Thymus (tissue), 14 donors: ENCODE measurements at places on chromosomes 1 and 21. TPM values are rescaled to one million over a fixed set of nuclear protein-coding genes. Genes with fewer than 3 reads are reported as not detected.

KCNE2 gene
- 0.18 TPM for polyA plus RNA-seq

SYT2 gene
- 0.09 TPM for polyA plus RNA-seq

TMEM167B gene
- 30.0 TPM for polyA plus RNA-seq

SAMSN1 gene
- polyA plus RNA-seq, result 40.4 TPM

NEK2 gene
- polyA plus RNA-seq, result 4.0 TPM

REN gene
- polyA plus RNA-seq, result 1.9 TPM

EFNA3 gene
- polyA plus RNA-seq, result 3.4 TPM

C1orf56 gene
- 2.1 TPM for polyA plus RNA-seq

TMEM61 gene
- polyA plus RNA-seq, result 1.3 TPM

CLEC20A gene
- polyA plus RNA-seq, result 0.39 TPM

LMX1A gene
- 0.11 TPM for polyA plus RNA-seq

SHISA4 gene
- 5.0 TPM for polyA plus RNA-seq
